Stimulated activated CD4-positive, alpha-beta T cell treated with anti-CD3 and anti-CD28 coated beads, TNF-alpha, amount 100 ng/mL, for 1 hour (primary cell): ENCODE measurements at places on chromosomes 7 and 10.

GRCh38 chr10:110150046-110150445 lies 57.4 kb upstream of the MXI1 start:
- no peak for DNase-seq

- no peak for DNase-seq
These were observed 846 bp downstream of the DNAJC1 start for GRCh38 chr10:22002591-22003176.

GRCh38 chr10:114811862-114812261 lies 9.7 kb upstream of the FHIP2A start:
- no peak for DNase-seq

DNA sequence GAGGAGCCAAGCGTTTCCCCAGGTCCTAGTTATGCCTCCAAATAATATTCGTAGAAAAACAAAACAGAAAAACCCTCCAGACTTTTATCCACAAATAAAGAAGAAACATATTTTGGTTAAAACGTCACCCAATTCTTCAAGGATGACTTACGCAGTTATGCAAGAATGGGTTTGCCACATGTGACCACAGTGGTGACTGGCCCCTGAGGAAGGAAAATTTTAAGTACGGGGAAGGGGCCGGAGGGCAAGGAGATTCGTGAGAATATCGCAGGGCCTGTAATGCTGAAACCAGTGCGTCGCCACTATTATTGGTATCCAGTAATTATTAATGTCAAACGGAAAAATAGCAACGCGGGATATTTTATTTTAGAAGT lies 537 bp upstream of the MRPS24 start:
- no peak for DNase-seq

DNA sequence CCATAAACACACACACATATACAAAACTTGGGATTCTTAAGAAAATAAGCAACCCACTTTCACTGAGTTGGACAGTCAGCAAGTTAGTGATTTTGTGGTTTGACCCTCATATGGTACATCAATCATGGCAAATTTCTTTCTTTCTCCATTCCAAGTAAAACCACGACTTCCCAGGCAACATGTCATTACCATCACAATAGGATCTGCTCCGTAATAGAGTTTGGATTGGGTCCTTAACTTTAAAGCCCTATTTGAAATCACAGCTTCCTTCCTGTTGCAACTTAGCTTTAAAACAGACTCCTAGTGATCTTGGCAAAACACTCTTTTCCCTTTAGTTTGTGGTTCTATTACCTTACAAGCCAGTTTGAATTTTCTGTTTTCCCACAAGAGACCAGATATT lies 483.6 kb downstream of the INHBA start:
- no peak for DNase-seq

GRCh38 chr7:1939434-1940401 lies 269.6 kb downstream of the ELFN1 start:
- no peak for DNase-seq

DNA sequence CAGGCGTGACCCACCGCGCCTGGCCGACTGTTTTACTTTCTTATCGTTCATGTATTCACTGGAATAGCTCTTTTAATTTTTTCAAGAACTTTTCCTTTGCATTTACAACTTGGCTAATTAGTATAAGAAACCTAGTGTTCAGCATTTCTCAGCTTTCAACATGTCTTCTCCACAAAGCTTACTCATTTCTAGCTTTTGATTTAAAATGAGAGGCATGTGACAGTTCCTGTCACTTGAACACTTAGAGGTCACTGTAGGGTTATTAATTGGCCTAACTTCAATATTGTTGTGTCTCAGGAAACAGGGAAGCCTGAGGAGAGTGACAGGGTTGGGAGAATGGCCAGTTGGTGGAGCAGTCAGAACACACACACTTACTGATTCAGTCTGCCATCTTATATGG lies 125.1 kb upstream of the GPR22 start:
- DNase-seq = no peak

DNA sequence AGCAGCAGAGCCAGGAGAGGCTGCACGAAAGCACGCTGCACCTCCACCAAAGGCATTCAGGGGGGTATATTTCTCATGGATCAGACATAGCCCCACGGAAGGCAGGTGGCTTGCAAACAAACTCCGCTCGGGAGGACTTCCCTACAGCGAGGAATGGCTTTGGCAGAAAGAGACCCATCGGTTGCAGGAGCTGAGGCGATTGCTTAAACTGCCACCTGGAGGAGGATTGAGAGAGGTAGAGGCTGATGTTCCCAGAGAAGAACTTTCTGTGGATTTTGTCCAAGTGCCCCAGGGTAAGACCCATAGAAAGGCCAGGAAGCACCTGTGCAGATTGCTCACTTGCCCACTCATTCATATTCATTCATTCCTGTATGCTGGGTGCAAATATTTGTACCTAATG lies 89.1 kb downstream of the NEUROD6 start:
- DNase-seq = no peak

DNA sequence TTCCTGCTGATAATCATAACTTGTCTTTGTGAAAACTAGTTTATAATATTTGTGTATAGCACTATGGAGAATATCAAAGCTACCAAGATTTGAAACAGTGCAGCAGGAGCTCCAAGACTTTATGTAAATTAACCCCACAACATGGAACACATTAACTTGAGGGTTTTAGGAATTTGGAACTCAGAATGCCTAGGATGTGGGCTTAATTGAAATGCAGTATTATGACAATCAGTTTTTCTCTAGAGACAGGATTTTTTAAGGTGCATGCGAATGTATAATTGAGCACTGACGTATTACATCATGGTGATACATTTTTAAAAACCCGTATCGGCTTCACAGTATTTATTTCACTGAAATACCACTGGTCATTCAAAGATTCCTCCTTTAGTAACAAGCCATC lies 313.1 kb upstream of the DGKB start:
- no peak for DNase-seq

GRCh38 chr10:19111501-19112267 lies 63.1 kb downstream of the MALRD1 start:
- DNase-seq = no peak

GRCh38 chr10:132724446-132724845 lies 61.5 kb downstream of the NKX6-2 start:
- DNase-seq = no peak

DNA sequence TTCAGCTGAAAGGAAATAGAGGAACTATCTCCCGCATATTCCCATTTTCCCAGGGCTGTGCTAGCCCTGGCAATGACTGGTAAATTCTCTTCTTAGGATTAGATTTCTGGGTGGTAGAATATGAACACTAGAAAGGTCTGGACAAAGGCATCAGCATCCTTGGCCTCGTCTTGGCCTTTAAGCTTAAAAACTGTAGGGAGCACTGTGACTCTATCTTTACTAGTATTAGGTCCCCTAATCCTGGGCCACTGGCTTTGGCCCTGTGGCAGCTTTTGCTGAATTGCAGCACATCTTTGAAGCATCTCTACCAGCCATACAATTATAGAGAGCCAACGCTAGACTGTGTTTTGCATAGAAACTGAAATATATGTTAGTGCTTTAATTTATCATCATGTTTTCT lies 41.5 kb upstream of the EBLN1 start:
- no peak for DNase-seq

GRCh38 chr10:119401671-119402395 lies 140.7 kb downstream of the RGS10 start:
- DNase-seq = no peak

DNA sequence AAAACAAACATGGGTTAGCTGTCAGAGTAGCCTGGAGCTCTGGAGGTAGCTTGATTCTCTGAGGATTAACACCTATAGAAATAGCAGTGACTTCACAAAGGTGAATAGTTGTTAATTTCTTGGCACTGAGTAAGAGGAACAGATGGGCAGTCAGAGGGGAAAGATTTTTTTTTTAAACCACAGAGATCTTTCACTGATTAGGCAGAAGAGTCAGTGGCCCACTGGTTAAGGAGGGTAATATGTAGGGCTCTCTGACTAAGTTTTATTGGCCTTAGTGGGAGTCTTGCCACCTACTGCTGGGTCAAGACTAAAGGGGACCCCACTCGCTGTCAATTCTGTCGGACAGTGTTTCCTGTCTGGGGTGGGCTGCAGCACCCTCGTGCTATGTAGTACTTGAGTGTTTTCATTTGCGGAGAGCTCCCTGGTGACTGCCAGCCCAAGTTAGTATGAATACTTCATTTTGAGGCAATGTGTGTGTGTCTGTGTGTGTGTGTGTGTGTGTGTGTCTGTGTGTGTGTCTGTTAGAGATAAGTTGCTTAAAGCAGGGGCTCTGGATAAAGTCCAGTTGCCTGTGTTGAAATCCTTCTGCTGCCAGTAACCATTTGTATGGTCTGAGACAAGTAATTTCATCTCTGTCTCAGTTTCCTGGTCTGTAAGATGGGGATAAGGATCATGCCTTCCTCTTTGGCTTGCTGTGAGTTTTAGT lies 145.2 kb downstream of the ARID5B start:
- no peak for DNase-seq

- DNase-seq = no peak
These were observed 27.0 kb downstream of the ZNF786 start for GRCh38 chr7:149063476-149063875.

DNA sequence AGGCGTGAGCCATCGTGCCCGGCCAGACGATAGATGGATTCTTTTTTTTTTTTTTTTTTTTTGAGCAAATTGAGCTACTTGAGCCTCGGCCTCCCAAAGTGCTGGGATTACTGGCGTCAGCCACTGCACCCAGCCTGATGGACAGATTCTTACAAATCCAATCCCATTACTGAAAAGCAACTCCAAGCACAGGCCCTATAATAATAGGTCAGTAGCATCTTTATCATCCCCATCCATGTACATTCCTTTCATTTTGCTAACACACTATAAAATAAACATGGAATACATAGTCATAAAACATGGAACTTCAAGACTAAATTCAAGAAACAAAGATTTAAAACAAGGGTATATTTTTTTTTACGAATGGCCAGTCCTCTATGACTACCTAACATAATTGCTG lies 16.0 kb upstream of the RSBN1L start:
- DNase-seq = no peak

DNA sequence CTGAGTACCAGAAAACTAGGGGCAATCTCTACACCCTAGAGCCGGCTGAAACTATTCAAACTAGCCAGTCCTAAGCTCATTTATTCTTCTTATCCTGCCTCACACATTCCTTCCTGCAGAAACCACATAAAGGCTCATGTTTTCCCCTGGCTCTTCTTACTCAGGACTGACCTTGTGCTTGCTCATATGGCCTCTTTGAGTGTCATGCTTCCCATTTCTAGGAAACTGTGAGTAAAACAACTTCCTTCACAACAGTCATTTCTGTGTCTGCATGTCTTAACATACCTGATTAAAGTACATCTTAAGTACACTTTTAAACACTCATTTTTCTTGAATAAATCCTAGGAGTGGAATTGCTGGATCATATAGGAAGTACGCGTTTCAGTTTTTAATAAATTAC lies 52.3 kb upstream of the KIAA1217 start:
- DNase-seq = no peak

DNA sequence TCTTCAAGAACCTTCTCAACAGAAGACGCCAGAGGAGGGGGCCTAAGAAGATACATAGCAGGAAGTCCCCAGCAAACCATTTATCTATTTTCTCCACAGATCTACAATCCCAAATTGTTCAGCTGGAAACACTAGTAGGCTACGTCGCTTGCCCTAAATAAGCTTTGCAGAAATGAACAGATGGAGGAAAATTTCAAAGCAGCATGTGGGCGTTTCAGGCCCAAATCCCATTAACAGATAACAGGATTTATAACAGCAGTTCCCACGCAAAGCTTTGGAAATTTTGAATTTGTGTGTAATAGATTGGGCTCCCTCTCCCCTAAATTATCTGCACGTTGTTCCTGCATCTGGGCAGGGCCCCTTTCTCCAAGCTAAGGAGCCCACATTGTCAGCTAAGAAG lies 60.6 kb upstream of the FRMD4A start:
- no peak for DNase-seq
